ENCODE measurements at places on chromosomes 6 and 20.

DNA sequence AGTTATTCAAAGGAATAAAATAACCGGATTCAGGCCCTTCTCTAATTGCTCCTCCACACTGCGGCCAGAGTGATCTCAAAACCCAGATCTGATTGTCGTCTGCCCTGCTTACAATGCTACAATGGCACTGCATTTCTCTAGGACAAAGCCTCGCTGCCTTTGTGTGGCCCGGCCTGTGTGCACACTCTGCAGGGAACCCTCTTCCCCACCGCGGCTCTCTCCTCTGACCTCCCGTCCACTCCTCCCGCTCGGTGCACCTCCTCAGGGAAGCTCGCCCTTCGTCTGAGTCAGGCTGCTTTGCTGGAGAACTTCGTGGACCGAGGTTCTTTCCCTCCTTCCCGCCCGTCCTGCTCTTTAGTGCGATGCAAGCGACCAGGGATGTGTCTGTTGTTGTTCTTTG, 101.6 kb upstream of the SNX9 start:
- no peak for DNase-seq

GRCh38 chr6:45984347-45984746, 31.3 kb downstream of the CLIC5 start:
- no peak for DNase-seq

- DNase-seq: no peak
Observed at GRCh38 chr6:71091167-71091566, 134.3 kb upstream of the B3GAT2 start.

DNA sequence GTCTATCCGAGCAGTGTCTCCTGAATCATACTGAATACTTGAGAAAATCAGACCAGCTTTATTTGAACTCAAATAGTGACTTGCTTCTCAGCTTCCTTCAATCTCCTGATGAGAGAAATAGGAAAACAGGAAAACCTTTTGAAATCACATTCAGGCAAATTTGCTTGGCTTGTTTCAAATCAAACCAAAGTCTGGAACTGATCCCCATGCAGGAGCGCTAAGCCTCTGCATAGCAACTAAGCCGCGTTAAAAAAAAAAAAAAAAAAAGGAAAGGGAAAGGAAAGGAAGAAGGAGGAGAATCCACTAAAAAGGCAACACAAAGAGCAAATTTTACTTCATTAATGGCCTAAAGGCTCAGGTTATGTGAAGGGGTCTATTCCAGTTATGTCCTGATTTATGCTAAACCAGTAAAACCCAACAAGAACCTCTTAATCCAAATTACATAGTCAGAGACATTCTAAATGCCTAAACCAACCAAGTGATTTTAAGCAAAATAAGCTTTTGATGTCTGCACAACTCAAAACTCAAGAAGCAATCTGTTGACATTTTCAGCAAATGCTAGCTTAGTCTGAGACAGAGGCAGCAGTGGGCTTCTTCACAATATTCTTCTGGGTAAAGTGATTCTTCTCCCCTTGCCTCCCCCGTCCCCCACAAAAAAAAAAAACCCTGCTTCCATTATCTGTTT, 112.5 kb downstream of the SOBP start:
- no peak for DNase-seq

DNA sequence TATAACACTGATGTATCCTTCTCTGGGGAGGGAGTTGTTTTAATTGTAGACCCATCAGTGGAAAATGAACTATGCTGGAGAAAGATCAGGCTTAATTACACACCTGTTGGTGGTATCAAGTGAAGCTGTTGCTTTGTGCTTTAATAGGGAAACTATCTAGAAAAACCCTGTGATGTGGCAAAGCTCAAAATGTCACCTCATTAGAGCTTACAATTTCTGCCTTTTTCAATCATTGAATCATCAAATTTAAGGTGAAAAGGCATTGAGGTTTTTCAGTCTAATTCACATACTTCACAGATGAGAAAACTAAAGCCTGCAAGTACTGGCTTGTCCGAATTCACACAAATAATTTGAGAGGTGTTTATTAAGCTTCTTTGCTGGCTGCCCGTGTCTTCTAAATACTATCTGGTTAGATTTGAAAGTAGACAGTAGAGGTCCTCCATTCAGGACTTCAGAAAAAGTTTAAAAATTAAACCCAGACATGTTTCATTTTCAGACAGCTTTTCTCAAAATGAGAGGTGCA, 143.3 kb upstream of the MAP3K7 start:
- no peak for DNase-seq

DNA sequence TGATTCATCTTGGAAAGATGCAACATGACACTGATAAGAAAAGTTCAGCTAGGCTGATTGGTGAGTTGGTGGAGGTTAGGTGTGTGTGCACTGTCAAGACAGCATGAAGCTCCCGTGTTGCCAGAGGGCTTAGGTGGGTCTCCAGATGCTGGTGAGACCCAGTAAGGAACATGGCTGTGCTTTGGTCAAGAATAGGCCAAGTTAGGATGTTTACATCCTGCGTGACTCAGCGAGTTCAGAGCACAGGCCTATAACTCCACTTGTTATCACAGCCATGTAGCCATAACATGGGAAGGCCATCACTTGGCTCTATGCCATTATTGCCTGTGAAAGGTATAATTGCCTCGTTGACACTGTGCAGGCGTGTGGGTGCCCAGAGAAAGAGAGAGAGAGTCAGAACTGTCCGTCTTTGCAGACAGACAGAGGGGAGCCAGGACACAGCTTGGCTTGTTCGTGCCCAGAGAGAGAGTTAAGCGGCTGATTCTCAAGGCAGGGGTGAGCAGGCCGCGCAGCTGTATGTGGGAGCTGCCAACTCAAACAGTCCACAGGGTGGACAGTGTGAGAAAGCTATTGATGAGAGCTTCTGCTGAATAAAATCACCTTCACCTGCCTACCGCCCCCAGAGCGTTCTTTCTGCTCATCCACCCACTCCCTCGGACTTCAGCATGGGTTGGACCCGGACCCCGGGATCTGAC, 43.5 kb downstream of the OR2B6 start:
- DNase-seq: no peak

GRCh38 chr6:5663259-5663658, 343.5 kb downstream of the NRN1 start:
- DNase-seq: no peak

GRCh38 chr6:31582230-31582643, at the start of gene LTB:
Gene LTB (minus strand): TSS chr6:31582424. CDS start chr6:31582417, 7 bp downstream.
- DNase-seq: peak; percentile 72

- no peak for DNase-seq
Observed at GRCh38 chr6:145878591-145879295, 64.1 kb upstream of the FBXO30 start.

Data from stimulated activated naive CD4-positive, alpha-beta T cell (primary cell).